ENCODE measurements at places on chromosomes 11 and 22.

DNA sequence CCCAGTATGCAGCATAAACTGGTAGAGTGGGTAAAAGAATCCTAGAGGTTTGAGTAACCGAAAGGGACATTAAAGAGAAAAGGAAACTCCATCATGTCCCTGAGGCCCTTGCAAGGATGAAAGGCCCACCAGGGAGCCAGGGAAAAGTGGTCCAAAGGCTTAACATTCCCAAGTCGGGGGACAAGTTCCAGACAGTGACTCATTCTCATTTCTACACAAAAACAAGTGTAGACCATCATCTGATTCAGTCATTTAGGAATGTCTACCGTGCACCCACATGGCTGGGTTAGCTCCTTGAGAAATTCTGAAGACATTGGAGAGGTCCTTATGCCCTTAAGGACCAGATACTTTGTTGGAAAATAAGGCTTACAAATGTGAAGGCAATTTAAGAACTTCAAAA, 4.8 kb upstream of the NOX4 start:
- no peak for DNase-seq

GRCh38 chr22:19990609-19991394, 25.8 kb downstream of the ARVCF start:
- DNase-seq = no peak

- no peak for DNase-seq
Measured at GRCh38 chr11:65124480-65125196, 2.5 kb downstream of the MRPL49 start.

DNA sequence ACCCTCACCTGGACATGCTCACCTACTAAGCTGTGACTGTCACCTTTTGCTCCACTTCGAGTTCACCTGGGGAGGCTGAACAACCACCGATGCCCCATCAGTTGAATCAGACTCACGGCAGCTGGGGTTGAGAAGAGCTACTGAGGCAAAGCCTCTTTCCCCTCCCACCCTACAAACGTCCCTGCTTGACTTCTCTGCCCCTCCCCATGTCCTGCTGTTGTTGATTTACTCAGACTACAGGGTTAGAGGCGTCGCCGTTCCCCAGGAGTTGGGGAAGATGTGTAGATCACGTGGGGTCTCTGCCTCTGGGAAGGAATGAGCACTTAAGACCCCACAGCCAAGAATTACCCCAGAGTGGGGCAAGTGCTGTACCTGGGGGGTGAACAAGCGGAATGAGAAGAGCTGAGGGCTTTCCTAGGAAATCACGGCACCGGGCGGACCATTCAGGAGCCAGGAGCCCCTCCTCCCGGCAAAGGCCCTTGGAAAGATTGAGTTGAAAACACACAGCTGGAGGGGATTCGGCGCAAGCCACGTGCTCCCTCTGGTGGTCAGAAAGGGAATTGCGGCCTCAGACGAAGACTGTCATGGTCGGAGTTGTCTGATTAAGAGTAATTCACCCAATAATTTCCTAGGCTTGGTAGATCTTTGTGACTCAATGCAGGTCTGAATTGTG, 7.0 kb downstream of the FXYD2 start:
- peak; percentile 93 for DNase-seq

- DNase-seq = no peak
Measured at GRCh38 chr11:93829598-93829997, 20.8 kb downstream of the VSTM5 start.

DNA sequence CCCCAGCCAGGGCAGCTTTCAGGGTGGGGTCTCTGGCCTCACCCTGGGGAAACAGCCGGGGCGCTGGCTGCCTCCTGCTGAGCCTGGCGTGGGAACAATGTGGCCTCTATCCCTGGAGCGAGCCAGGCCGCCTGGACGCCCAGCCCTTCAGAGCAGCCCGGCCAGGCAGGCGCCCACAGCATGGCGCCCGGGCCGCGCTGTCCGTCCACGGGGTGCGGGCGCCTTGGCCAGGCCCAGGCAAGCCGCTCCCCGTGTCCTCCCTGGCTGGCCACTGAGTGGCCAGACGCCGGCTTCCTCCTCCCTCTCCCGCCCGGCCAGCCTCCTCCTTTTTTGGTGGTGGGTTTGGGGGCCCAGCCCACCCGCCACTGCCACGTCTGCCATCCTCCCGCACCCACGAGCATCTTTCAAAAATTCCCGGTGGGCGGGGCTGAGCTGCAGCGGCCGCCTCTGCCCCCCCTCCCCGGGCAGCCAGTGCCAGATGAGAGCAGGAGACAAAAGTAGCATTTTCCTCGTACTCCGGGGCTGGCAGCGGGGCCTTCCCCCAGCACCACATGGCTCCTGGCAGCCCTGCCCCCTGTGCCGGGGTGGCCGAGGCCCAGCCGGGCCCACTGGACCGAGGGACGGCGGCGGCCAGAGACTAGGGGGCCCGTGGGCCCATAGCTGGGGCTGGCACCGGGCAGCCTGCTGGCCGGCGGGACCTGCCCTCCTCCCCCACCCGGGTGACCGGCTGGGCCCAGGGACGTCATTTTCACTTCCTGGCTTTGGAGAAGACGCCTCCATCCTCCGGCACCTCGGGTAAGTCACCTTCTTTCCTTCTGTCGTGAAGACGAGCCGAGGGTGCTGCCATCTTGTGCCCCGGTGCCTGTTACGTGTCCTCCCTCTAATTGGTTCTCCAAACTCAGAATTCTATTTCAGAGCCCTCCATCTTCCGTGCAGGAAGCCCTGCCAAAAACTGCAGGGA, 70.2 kb upstream of the PPARA start:
- DNase-seq = no peak

DNA sequence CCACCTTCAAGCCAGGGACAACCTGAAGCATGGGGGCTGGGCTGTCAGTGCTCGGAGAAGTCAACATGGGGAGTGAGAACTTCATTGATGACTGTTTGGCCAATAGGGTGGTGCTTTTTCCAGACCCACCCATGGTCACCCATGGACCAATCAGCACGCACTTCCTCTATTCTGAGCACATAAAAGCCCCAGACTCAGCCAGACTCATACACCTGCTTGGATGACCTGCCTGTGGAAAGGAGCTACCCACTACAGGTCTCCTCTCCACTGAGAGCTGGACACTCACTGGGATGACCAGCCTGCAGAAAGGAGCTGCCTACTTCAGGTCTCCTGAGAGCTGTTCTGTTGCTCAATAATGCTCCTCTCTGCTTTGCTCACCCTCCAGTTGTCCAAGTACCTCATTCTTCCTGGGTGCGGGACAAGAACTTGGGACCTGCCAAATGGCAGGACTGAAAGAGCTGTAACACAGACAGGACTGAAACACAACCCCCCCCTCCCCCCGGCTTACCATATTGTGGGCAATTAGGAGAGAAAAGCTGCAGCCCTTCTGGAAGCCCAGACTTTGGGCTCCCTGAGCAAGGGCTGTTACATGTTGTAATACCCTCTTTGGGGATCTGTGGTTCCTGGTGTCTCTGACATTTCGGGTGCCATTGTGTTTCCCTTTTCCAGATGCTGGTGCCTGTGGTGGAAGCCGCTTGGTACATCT, 44.4 kb upstream of the WNT11 start:
- DNase-seq = no peak

GRCh38 chr11:132257871-132258270, 887.5 kb downstream of the NTM start:
- no peak for DNase-seq

DNA sequence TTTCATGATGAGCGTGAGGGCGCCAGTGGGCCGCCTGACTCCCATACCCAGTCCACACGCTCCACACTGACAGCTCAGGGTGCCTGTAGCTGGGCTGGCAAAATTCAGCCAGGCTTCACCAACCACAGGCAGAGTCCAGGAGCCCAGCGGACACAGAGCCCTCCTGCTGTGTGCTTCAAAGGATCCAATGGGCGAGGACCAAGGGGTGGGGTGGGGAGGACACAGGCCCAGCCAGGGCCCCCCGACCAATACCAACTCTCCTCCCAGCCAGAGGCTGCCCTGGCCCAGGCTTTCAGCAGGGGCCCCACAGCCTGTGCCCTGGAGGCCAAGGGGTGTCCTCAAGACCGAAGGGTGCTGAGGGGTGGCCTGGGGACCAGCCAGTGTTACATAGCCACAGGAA, 336.1 kb downstream of the CTTN start:
- DNase-seq = no peak

DNA sequence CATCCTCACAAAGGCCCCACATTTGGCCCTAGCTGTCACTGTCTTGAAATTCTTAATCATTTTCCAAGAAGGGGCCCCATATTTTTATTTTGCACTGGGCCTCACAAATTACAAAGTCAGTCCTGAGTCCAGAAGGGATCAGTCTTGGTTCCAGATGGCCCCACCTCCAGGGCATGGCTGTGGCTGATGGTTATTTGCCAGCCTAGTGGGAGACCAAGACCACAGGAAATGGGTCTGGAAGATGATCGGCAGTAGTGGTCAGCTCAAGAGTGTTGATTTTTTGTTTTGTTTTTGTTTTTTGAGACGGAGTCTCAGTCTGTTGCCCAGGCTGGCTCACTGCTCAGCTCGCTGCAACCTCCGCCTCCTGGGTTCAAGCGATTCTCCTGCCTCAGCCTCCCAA, 47.1 kb upstream of the EMID1 start:
- DNase-seq = no peak

DNA sequence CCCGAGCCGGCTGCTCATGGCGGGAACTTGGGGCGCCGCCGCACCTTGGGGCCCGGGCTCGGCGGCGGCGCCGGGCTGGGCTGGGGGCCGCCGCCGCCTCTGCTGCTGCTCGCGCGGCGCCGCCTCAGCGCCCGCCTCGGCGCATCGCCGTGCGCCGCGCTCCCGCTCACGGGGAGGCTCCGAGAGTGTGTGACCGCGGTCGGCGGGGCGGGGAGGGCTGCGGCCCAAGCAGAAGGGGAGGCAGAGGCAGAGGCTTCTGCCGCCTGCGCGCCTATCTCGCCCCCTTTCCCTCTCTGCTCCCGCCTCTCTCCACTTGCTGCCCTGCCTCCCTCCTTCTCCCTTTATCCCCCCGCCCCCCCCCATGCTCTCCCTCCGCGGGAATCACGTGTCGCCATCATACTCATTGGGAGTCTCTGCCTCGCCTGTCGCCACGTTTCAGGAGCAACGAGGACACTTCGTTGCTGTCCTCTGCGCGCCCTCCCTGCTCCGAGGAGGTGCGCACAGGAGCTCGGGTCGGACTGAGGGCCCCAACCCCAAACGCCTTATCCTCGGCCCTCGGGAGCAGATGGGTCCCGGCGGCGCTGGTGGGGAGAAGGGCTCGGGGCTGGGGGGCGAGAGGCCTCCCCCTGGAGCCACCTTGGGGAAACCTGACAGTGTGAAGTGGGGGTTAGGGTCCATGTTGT, at the start of gene GUCY1A2:
Gene GUCY1A2 (minus strand): TSS at position 258 of the 683 bp plus-strand sequence. CDS start 421 bp downstream, outside the sequence.
- peak; percentile 3 for DNase-seq

- DNase-seq = no peak
Measured at GRCh38 chr22:23478175-23478574, 101.9 kb downstream of the IGLL1 start.

DNA sequence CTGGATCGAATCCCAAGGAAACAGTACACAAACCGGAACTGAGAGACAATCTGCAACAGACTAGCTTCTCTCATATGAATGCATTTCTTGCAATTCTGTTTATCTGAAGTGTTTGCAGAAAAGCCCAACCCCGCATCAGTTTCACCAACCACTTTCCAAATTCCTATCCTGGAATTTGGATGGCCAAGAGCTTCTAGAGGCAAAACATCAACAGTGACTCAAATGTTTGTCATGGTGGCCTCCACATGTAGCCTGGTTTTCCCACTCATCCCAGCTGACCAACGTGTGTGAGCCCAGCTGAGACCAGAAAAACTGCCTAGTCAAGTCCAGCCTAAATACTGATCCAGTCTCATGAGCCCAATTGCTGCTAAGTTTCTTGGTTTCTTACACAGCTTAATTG, 8.3 kb upstream of the MIEF1 start:
- no peak for DNase-seq

DNA sequence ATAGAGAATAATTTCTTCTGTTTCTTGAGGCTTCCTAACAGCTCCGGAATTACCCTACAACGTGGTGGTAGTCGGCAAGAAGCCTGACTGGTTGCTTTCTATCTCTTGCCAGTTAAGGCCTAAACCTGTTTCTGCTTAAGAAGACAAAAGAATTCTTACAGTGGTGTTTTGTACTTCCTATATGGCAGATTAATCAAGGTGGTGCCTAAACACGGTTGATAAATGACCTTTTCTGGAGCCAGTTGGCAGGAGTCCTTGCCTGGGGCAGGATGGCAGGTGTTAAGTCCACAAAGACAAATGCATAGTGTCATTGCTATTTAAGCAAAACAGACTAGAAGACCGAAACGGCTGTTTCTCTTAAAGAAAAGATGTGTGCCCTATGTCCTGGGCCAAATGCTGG, 9.9 kb downstream of the GVQW3 start:
- DNase-seq = no peak

- no peak for DNase-seq
Measured at GRCh38 chr22:50502096-50502495, 5.4 kb downstream of the LMF2 start.
